ENCODE measurements at places on chromosomes 5 and 9. TPM values are rescaled to one million over a fixed set of nuclear protein-coding genes. Genes with fewer than 3 reads are reported as not detected.

Gene ACOT12
- not detected for total RNA-seq

Gene CD274
- 3.1 TPM for total RNA-seq

Gene TXNDC15
- 103 TPM for total RNA-seq

Gene GRM6
- total RNA-seq, result not detected

DNA sequence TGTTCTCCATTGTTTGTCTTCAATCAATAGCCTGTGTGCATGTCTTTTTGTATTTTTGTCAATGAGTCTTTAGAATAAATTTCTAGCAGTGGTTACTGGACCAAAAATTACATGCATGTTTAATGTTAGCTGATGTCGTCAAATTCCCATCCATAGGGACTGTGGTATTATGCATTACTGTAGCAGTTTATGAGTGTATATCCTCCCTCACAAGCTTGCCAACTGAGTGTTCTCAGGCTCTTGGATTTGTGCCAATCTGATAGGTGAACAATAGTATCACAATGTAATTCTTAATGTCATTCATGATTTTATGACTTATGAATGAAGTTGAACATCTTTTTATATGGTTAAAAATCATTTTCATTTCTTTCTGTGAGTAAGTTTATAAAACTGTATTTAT lies 13.0 kb downstream of the SNX24 start:
- no peak for DNase-seq

DNA sequence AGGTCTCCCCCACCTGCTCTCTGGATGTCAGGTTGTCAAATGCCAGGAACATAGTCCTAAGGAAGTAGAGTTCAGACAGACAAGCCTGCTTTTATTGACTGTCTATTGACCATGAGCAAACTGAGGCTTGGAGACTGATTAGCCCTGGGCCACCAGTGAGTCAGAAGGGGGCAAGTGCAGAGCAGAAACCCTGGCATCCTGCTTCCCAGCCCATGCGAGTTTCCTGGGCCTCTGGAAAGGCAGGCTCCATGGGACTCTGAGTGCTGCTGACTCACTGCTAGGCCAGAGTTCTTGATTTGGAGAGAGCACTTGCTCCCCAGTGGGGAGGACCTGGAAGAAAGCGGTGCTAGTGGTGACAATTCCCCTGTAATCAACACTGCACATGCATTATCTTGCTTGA lies 2.8 kb upstream of the HBEGF start:
- DNase-seq, result no peak

DNA sequence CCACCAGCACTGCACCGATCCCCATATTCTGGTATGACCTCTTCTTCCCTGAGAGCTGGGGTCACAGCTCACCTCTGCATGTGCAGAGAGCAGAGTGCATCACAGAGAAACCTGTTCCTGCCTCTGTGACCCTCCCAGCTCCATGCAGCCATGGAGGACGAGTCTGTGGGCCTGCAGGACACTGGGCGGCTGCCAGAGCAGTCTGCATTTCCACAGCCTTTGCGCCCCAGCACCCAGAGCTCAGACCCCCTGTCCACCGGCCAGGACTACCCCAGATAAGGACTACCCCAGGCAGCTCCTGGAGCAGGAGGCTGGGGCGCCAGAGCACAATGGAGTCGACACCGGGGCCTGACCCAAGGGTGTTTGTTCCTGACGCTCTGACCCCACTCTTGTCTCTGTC lies 308.1 kb upstream of the IRX1 start:
- DNase-seq, result no peak

- no peak for DNase-seq
Observed at GRCh38 chr5:159975462-159976019, 33.4 kb upstream of the TTC1 start.

- no peak for DNase-seq
Observed at GRCh38 chr9:101442318-101442717, 6.7 kb upstream of the ALDOB start.

DNA sequence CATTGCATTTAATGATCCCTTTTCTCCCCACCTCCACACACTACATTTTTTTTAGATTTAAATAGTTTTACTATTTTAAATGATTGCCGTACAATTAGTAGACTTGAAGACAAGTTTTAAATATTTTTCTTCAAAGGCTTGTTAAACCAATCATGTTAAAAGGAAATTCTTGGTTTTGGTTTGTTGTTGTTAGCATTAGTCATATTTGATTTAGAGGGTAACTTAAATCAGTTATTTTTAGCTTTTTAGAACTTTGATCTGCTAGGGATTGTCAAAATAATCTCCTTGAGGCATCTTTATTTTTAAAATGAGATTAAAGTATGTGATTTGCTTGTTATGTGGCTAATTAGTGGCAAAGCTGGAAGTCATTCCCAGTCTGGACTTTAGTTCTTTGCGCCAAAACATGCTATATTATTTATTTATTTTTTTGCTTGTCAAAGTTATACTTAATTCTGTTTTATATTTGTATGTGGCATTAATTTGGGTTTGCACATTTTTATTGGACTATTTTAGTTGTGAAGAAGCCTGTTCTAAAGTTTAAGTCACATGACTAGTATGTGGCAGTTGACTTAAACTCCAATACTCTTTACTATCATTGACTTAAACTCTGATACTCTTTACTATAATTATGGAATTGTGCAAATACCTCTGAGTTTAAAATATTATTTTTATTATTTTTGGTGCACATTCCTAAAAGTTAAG lies 14.7 kb downstream of the ITGA1 start:
- no peak for DNase-seq

Data from posterior vena cava (tissue), 2 donors.